ENCODE measurements at places on chromosomes 7 and 10.

DNA sequence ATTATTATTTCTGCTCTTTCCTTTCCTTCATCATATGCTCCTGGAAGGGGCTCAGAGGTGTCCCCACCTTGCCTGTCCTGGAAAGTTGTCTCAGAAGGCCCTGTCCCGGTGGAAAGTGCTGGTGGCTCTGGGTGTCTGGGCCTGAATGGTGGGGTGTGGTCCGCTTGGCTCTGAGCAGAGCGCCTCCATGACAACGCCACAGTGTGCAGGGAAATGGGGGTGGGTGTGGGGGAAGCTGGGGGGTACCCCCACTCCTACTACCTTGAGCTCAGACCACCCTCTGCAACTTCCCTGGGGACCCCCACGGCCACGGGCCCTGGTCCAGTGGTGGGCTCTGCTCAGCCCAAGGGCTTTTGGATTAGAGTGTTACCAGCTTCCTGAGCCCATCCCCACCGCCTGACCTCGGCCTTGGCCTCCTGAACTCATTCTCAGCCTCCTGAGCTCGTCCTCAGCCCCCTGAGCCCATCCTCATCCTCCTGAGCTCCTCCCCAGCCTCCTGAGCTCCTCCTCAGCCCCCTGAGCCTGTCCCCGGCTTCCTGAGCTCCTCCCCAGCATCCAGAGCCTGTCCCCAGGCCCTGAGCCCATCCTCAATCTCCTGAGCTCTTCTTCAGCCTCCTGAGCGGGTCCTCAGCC lies 106.4 kb upstream of the FAM20C start:
- DNase-seq = no peak

DNA sequence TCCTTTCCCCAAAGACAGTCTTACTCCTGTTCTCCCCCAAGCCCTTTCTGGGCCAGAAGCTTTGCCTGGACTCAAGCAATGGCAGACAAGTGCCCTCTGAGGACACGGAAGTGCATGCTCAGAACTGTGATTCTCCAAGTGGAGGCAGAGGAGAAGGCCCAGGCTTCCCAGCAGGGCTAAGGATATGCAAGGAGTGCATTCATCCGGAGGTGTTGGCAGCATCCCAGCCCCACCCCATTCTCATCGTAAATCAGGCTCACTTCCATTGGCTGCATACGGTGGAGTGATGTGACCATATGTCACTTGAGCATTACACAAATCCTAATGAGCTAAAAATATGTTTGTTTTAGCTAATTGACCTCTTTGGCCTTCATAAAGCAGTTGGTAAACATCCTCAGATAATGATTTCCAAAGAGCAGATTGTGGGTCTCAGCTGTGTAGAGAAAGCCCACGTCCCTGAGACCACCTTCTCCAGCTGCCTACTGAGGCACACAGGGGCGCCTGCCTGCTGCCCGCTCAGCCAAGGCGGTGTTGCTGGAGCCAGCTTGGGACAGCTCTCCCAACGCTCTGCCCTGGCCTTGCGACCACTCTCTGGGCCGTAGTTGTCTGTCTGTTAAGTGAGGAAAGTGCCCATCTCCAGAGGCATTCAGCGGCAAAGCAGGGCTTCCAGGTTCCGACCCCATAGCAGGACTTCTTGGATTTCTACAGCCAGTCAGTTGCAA lies 1.4 kb upstream of the RBP3 start:
- DNase-seq = no peak

DNA sequence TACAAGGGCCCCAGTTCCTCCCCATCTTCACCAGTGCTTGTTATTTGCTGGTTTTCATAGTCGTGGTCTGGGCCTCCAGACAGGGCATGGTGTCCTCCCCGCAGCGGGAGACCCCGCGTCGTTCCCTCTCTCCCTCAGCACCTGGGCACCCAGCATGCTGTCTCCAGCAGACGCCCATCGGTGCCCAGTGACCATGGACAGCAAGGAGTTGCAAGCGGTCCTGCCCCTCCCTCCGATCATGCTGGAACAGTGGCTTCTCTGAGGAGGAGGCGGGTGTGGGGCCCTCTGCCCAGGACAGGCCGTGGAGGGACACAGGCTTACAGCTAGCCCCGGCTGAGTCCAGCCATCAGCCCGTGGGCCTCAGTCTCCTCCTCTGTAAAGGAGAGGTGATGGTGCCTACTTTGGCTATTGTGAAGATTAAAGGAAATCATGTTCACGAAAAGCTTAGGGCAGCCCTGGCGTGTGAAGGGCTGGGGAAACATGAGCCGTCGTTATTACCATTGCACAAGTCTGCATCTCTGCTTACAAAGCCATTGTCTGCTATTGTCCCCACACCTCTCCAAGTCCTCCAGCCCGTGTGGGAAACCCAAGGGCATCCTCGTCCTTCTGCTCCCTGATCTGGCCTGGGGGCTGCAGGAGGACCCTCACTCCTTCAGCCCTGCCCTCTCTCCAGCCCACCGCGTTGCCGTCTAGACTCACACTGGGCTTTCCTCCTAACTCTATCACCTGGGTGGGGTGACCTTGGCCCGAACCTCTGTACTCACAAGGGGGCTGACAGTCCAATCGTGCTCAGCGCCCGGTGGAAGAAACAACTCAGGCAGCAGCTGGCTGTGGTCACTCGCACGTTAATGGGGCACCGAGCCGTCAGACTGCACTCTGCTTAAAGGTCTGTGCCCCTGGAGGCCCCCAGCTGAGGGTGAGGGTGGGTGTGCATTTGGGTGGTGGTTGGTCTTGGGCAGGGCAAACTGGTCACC lies 29.9 kb downstream of the EN2 start:
- no peak for DNase-seq

GRCh38 chr10:96448021-96448457 lies 65.7 kb downstream of the TLL2 start:
- DNase-seq = no peak

DNA sequence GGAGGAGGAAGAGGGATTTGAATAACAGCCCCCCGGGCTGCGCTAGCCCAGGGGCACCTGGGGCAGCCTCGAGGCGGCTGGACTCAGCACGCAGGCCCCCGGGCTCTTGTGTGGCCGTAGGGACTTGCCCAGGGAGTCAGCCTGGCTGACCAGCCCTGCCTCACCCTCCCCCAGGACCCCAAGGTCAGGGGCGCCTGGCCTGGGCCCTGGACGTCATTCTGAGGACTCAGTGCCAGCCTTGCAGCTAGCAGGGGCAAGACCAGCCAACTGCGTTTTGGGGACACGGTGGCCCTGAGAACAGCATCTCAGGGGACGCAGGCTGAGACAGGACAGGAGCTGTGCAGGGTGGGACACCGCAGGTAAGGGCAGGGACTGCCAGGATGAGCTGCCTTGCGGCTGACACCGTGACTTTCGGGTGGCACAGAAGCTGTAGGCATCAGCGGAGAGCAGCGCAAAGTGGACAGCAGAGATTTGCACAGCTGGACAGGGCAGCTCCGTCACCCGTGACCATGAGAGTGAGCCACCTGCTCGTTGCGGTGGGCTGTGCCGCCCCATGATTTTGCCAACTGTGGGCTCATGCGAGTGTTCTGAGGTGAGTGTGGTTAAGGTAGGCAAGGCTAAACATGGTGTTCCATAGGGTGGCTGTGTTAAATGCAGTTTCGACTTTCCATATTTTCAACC lies 48.1 kb upstream of the UBE3C start:
- DNase-seq = no peak

DNA sequence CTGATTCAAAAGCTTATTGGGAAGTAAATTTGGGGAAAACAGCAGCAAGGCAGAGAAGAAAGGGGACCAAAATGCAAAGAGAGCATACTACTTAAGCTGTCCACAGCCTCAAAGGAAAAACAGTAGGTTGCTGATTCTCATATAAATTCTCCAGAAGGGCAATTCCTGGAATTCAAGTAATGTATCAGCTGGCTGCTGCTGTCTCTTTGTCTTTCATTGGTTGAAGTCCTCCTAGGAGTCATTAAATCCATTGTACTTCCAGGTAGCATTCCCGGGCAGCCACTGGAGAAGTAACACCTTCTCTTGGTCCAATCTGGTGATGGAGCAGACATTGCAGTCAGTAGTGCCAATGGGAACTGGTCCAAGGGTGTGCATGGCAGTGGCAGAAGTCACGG lies 22.7 kb downstream of the BET1 start:
- DNase-seq = no peak

DNA sequence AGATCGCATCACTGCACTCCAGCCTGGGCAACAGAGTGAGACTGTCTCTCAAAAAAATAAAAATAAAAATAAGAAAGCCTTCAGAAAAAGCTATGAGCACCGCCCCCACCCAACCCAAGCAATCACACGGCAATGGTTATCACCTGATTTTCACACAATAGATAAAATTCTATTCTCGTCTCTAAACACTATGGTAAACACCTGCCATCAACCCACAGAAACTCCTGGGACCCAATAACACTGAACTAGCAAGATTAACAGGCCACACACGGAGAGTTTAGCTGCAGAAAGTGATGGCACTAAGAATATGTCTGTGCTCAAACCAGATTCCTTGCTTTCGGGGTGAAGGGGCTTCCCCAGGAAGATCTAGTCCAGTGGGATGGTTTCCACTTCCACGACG lies 173.8 kb downstream of the DIP2C start:
- DNase-seq = no peak

DNA sequence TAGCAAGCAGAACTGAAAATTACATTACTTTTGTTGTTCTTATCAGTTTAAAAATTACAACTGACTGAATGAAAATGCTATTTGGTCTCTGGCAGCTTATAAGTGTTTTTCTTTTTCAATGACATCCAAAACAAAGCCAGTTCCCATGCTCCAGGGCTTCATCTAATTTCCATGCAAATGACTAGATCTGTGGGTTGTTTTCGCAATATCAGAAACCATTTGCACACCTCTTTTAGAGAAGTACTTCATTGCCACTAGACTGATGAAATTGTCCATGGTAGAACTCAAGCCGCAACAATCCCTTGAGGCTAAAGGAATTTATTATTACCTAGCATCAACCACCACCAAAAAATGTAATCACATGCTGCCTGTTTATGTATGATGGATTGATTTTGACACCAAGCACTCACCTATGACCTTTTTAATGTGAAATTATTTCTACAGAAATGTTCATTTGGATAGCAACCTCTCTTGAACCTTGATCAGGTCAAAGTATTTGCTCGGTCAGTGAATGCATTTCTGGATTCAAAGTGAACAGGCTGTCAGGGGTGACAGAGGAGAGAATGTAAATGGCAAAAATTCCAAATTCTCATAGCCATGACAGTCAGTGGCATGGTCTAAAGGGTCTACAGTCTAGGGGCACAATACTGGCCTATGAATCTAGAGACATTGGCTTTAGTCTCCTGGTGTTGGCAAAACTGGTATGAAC lies 769.3 kb downstream of the SORCS1 start:
- no peak for DNase-seq

DNA sequence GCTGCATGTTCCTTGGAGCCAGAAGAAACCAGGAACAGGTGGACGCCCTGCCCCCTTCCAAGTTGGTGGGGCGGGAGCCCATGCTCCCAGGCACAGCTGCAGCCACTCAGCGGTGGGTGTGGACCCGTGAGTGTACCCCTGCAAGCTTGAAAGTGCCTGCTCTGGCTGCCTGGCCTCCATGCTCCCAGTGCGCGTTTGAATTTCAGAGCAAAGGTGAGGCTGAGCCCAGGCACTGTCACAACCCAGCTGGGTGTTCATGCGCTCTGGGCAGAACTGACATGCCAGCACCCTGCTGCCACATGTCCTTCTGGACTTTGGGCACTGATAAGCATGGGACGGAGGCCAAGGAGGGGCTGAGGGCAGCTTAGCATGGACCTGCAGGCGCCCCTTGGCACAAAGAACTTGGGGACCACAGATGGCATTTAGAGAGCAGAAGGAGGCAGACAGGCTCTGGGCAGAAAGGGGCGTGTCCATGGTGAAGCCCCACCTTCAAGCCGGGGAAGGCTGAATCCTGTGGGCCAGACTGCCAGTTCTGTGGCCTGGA lies 402.0 kb upstream of the NRG3 start:
- DNase-seq = no peak

- no peak for DNase-seq
These were observed 59.1 kb upstream of the CALD1 start for GRCh38 chr7:134720091-134720935.

DNA sequence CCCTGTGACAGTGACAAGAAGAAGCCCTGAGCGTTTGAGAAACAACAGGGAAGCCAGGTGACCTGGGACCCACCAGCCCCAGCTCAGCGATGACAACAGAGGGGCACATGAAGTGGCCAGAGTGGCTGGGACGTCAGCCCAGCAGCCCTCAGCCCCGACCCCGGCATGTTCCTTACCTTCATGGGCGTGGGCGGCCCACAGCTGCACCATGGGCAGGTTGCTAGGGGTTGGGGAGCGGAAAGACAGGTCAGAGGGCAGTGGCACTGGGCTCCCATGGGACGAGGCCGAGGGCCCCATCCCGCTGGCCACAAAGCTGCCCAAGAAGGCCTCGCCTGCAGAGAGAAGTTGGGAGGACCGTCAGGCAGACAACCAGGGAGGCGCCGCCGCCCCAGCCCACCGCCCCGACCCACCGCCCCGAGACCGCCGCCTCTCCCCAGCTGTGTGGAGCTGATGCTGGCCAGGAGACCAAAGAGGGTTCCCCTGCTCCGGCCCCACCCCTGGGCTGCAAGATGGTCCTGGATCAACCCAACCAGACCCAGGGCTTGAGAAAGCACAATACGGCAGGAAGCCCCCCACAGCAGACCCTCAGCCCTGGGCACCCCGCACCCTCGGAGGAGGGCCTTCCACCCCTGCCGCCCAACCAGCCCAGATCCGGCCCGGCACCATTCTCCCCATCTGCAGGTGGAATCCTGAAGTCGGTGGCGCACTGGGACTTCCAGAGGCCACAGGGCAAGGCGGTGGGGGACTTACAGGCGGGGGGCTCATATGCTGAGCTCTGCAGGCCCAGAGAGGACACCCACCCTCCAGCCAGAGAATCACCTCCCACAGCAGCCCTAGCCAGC lies 29.1 kb downstream of the TNRC18 start:
- no peak for DNase-seq

- DNase-seq = no peak
These were observed 471.6 kb upstream of the AKR1E2 start for GRCh38 chr10:4354382-4354812.

DNA sequence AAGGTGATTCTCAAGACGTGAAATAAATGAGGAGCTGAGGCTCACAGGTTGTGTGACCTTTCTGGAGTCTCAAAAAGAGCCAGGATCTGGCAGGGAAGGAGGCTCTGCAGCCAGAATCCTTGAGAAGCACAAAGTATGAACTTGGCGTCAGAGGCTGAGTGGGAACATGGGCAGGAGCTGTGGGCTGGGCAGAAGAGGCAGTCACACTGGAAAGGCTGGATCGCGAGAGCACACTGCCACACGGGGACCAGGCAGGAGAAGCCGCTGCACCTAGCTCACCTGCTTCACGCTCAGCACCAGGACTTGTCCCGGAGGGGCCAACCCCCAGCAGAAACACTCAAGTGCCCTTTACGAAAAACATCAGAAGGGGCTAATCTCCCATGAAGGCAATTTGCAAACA lies 535.0 kb downstream of the TNS3 start:
- no peak for DNase-seq

GRCh38 chr7:158063850-158064610 lies 523.6 kb downstream of the PTPRN2 start:
- DNase-seq = no peak

All from HAP-1 (cell line).